ENCODE measurements at places on chromosomes 2 and 18.

- DNase-seq: no peak
These were observed 149.5 kb upstream of the DLX2 start for GRCh38 chr2:172252154-172252553.

DNA sequence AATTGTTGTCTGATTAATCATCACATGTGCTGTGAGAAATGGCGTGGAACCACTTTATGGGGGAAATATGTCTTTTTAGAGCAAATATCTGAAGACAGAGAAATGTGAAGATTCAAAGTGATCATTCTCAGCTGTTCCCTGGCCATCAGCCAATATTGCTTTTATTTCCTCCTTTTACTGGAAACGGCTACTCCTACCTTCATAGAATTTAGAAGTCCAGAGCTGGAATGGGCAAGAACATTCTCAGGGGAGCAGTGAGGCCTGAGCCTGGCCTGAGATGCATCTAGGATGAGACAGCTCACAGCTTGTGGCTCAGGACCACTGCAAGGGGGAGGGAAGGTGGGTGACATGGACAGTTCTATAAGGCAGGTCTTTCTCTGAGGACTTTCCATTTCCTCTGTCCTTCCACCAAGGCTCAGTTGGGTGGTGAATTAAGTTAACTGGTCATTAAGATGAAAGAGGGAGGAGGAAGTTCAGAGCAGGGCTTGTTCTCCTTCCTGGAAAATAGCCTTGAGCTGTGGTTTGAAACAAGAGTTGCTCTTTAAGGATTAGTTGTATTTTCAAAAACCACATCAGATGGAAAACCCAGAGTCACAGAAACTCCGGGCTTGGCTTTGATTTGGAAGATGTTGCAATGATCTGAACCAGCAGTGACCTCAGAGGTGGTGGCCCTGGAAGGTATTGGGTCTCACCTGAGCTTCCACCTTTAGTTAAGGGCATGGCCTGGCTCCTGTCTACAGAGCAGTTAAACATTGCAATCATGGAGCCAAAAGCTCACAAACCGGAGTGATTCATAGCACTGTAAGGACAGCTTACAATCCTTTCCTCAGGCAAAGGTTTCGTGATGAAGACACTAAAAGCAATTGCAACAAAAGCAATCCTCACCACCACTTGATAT, 144.3 kb downstream of the VAPA start:
- no peak for DNase-seq

DNA sequence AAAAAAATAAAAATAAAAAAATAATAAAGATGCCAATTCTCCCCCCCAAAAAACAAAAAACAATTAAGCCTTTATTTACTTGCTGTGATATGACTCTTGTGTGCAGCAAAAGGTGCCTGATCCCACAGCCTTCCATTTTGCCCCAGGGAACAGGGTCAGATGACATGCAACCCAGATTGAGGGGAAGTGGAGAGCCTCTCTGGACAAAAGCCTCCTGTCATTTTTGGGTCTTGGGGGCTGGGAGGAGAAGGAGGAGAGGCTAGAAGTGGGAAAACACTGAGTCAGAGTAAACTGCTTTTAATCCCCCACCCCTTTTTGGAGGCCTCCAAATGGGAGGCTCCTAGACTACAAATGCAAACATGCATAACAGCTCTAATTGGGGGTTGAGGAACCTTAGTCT, 46.6 kb upstream of the SCG2 start:
- DNase-seq: no peak

DNA sequence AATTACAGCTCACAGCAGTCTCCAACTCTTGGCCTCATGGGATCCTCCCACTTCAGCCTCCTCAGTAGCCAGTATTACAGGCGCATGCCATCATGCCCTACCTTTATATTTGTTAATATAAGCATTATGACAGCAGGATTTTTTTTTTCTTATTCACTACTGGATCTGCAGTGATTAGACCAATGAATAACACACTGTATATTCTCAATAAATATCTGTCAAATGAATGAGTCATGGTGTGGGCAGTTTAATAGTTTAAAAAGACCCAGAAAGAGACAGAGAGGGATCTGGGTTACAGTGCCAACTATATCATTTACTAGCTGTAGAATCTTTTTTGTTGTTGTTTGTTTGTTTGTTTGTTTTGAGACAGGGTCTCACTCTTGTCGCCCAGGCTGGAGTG, 62.4 kb upstream of the LTBP1 start:
- DNase-seq: no peak

- DNase-seq: no peak
These were observed 26.1 kb downstream of the PKDCC start for GRCh38 chr2:42073739-42074503.

DNA sequence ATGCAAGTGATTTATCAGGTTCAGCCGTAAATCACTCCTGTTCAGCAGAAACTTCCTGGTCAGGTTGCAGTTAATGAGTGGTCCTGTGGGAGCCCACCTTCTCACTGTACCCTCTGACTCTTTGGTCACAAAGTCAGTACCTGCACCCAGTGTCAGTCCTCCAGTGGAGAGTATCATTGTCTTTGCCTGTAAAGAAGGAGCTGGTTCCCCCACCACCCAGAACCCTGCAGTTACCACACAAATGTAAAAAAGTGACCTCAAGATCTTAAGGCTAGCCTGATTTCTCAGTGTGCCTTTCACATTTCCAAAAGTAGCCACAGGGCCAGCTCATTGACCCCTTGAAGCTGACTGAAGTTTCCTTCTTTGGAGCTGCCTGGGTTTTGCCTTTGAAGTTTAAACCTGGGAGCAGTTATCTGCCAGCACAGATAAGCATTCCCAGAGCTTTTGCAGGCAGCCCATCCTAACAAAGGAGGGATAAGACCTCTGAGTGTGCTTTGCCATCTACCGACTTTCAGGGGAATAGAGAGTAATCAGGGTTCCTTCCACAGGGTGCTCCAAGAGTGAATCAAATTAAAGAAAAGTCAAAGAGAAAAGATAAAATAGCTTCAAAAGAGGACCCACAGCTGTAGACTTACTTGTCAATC, 725.2 kb downstream of the CPS1 start:
- DNase-seq: no peak
